Brain pericyte (primary cell): ENCODE measurements at places on chromosomes 2 and 18.
A peak's percentile ranks its signal among the peaks of the same experiment; 100 is the strongest.

- no peak for DNase-seq
Observed at GRCh38 chr2:118974103-118974993, 32.4 kb downstream of the MARCO start.

DNA sequence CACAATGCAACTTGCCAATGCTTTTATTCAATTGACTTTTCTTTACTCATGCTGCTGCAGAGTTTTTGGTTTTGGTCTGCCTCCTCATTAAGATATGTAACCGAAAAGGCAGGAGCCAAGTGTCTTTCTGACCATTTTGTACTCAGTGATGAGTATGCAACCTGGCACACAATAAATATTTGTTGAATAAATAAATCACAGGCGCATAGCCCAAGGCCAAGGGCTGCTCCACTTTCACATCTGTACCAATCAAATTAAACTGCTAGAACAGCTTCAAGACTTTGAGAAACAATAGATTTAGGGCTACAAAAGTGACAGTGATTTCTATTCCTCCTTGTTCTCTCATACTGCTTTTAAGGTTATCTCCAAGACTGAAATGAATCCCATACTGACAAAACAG, 828.2 kb downstream of the RNF144A start:
- no peak for DNase-seq

DNA sequence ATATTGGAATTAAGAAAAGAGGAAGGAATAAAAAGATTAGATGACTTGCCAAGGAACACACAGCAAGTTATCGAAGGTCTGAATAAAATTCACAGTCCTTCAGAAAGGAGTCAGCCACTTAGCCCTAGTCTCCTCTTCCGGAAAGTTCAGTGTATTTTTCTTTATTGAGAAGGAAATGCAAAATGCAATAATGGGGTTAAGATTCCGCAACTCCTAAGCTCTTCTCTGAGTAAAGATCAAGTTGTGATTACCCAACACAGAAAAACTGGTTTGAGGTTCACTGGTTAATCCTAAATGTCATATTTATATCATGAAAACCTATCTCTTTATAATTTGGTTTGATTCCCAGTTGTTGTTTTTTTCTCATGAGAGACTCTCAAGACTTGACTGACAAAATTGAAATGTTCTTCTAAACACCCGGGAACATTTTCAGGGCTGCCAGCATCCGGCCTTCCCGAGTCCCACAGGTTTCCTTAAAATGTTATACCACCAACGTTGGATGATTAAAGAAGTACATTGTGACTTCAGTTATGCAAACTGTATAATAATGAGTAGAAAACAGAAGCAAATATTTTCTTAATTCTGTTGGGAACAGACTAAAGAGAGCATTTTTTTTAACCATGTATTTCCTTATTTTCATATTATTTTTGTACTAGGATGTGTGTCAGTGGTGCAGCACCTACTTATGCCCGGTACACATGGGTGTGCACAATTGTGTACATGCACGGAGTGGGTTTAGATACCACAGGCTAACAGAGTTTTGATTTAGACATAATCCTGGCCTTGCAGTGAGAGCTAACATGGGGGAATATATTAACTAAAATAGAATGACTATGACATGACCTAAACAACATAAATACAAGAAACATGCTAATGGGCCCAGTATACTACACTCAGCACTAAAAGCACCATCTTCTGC, 100.2 kb downstream of the STK39 start:
- DNase-seq, result no peak

- DNase-seq, result no peak
Observed at GRCh38 chr2:138356178-138356577, 145.4 kb upstream of the SPOPL start.

GRCh38 chr18:48784656-48785055, 166.1 kb downstream of the SMAD7 start:
- no peak for DNase-seq

DNA sequence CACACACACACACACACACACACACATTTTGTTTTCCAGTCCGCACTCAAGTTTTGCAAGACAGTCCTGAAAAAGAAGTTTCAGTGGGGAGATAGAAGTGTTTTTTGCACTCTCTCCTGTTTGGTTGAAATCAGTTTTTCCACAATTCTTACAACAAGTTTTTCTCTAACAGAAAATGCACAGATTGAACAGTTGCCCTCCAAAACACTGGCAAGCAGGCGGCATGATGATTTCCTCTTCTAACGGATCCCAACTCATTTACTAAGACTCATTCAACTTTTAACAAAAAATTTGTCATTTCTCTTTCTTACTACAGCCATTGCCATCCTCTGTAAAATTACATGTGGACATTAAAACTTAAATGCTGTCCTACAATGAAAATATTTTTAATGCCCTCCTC, 117.6 kb upstream of the DTNA start:
- no peak for DNase-seq

GRCh38 chr2:82650038-82650437, 1809.0 kb downstream of the SUCLG1 start:
- DNase-seq, result no peak

GRCh38 chr2:225065882-225066281, 23.6 kb upstream of the DOCK10 start:
- DNase-seq, result no peak

GRCh38 chr2:71004857-71005256, 10.2 kb upstream of the TEX261 start:
- DNase-seq, result no peak

DNA sequence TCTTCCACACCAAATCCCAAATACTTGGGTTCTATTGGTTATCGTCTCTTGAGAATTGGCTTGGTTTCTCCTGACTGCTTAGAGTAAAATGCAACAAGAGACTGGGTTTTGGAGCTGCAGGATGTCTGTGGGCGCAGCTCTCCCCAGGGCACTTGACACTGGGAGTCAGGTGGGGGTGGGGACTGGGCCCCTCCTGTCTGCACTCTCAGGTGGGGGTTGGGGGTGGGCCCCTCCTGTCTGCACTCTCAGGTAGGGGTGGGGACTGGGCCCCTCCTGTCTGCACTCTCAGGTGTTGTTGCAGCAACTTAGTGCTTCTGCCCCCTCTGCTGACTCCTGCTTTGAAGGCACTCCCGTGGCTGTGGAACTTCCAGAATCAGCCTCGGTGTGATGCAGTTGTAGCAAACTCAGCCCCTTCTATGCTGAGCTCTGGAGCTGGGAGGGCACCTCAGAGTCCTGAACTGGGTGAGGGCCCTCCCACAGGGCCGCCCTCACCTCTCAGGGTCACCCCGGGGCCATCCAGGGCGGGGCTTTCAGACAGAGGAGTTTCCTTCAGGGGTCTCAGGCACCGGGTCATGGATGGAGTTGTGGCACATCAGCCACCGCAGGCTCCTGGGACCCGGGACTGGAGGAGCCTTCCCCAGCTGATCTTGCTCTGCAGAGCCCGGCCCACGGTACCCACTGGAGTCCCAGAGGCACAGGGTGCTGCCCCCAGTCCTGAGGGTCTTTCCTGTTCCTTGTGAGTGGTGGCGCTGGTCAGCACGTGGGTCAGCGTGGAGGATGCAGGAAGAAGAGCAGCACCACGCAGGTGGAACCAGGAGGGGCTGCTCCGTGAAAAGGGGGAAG, 22.9 kb upstream of the CIDEA start:
- DNase-seq, result no peak

GRCh38 chr2:211161236-211161635, 604.8 kb downstream of the CPS1 start:
- peak; percentile 27 for DNase-seq

GRCh38 chr2:38164881-38165280, 88.9 kb upstream of the CYP1B1 start:
- DNase-seq, result no peak
